ENCODE measurements at places on chromosomes 11 and 22.

GRCh38 chr22:47291565-47292495 lies 529.4 kb downstream of the TBC1D22A start:
- no peak for DNase-seq

DNA sequence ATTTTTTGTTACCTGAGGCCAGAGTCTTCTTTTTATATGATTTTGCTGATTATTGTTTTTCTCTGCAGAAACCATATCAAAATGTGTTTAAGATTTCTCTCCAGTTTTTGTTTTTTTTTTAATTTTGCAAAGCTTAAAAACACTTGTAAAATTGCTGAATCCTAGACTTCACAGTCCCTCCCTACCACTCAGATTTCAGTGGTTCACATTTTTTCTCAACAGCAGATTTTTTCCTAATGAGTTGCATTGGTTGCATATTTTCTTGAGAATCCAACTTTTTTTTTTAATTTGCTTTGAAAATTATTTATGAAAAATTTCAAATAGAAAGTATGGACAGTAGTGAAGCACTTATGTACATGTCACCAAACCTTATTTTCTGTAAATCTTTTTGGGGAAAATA lies 5.8 kb downstream of the ARL14EP start:
- DNase-seq: no peak

DNA sequence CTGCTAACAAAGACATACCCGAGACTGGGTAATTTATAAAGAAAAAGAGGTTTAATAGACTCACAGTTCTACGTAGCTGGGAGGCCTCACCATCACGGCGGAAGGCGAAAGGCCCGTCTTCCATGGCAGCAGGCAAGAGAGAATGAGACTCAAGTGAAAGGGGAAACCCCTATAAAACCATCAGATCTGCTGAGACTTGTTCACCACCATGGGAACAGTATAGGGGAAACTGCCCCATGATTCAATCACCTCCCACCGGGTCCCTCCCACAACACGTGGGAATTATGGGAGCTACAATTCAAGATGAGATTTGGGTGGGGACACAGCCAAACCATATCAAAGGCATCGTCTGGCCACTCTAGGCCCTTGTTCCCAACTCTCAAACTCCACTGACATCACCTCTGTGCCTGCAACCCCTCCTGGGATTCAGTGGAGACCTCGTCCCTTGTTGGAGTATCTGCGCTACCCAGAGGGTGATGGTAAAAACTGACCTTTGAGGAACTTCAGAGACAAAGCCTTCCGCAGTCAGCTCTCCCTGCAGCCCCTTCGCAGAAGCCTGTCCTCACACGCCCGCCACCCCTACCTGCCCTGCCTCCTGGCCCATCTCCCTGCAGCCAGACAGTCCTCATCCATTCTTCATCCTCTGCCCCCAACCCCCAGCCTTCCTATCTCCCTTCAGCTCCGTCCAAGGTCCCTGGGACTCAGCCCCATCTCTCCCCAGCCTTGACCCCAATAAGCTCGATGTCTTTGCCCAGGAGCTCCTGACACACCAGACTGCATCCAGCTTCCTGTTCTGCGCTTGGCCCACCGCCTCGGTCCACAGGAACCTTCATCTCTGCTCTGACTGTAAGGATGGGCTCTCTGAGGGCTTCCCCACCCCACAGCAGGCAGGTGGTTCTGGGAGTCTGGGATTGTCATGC lies 15.8 kb downstream of the CCND1 start:
- DNase-seq: no peak

GRCh38 chr11:129455756-129456655 lies 80.4 kb downstream of the BARX2 start:
- DNase-seq: no peak

DNA sequence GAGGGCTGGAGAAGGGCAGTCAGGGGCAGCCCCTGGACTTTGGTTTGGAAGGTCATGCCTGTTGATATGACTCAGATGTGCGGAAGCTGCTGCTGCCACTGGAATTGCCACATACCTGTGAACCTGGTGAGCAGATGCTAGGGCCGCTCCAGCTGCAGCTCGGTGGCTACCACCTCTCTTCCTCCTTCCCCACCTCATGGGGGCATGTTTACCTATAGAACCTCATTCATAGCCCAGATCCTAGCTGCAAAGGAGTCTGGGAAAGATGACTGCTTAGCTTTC lies 17.5 kb upstream of the TSPAN18 start:
- no peak for DNase-seq

DNA sequence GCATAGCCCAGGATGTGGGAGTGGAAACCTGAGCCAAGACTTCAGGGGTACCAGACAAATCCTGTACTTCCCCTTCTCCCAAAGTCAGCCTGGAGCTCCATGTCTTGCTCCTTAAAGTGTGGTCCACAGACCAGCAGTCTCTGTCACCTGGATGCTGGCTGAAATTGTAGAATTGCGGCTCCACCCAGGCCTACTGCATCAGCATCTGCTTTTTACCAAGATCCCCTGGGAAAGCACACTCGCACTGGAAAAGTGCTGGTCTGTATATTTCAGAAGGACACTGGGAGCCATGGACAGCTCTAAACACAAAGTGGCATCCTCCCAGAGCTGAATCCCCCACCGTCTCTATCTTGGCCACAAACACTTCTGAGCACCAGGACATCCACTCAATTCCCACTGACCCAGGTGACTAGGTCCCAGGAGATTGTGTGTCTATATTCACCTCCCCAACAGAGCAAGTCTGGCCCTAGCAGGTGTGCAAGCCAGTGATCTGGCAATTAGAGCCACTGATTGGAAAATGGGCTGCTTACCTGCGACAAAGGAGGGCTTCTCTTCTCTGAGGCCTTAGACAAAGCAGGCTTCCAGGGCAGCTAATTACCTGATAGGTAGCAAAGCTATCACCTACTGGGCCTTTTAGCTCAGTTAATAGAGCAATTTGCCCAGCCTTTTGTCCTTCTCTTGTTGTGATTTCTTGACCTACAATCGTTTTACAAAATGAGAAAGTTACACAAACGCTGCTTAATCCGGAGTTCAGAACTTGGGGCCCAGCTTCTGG lies 443.3 kb downstream of the MN1 start:
- no peak for DNase-seq

GRCh38 chr11:63548178-63548577 lies 11.6 kb downstream of the PLAAT4 start:
- no peak for DNase-seq

GRCh38 chr11:121057922-121058321 lies 34.0 kb downstream of the TBCEL start:
- DNase-seq: no peak

GRCh38 chr11:80107415-80107814 lies 666.6 kb upstream of the TENM4 start:
- no peak for DNase-seq

DNA sequence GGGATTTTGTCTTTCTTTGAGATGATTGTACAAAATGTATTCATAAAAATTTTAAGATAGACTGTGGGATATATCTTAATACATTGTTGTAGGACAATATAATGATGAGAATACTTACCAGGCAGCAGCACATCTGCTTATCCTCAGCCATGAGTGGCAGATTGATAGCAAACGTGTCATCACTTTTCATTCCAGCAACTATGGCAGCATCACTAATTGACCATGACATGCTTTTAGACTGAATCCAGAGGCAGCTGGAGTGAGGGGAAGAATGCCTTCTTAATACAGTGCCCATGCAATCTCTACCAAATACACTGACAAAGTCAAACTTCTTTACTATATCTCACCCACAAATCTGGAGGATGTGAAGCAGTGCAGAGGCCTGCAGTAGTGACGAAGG lies 755.2 kb upstream of the RAG2 start:
- no peak for DNase-seq

- DNase-seq: no peak
These were observed 404 bp downstream of the DCHS1 start for GRCh38 chr11:6655020-6655789.

- DNase-seq: no peak
These were observed 5.7 kb downstream of the CHADL start for GRCh38 chr22:41234815-41235695.

Data from NCI-H2029 treated with DMSO at 0.1 percent for 48 hours (cell line).